ENCODE measurements at places on chromosomes 7 and 10.
A peak's percentile ranks its signal among the peaks of the same experiment; 100 is the strongest.

- no peak for DNase-seq
Measured at GRCh38 chr10:31999070-31999660, 57.1 kb downstream of the KIF5B start.

DNA sequence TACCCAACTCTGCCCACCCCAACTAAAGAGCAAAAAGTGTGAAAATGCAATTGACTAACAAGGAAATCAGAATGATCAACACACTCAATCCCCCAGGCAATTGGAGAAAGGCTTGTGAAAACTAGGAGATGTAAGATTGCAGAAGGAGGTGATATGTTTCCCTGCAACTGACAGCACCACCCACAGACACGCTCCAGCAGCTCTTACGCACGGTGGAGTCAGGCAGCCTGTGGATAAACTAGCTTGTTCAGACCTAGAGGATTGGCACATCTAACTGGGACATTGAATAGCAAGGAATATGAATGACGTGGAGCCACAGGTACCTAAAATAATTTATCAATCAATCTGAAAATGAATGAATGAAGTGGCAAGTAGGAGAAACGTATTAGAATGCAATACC, 125.7 kb upstream of the MYO3A start:
- DNase-seq = no peak

- DNase-seq = no peak
Measured at GRCh38 chr7:132295175-132295574, 281.1 kb downstream of the PLXNA4 start.

GRCh38 chr7:101156277-101156676, 2.0 kb downstream of the AP1S1 start:
- no peak for DNase-seq

- no peak for DNase-seq
Measured at GRCh38 chr10:51640120-51640819, 59.1 kb downstream of the CSTF2T start.

DNA sequence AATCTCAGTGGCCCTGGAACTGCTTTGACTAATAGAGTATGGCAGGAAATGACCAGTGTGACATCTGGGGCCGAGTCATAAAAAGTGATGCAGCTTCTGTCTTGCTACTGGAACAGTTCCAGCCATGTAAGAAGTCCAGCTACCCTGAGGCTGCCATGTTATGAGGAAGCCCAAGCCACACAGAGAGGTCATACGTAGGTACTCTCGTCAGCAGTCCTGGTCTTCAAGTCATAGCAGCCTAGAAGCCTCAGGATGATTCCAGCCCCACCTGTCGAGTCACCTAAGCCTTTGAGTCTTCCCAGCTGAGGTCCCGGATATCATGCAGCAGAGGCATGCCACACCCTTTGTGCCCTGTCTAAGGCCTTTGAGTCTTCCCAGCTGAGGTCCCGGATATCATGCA, 92.1 kb downstream of the PPP1R3C start:
- no peak for DNase-seq

GRCh38 chr10:112059220-112059619, 124.3 kb downstream of the GPAM start:
- no peak for DNase-seq

GRCh38 chr7:13189668-13190067, 502.2 kb downstream of the ARL4A start:
- no peak for DNase-seq

GRCh38 chr7:70288781-70289456, 690.6 kb downstream of the AUTS2 start:
- no peak for DNase-seq

GRCh38 chr7:115292381-115292780, 370.5 kb downstream of the MDFIC start:
- no peak for DNase-seq

DNA sequence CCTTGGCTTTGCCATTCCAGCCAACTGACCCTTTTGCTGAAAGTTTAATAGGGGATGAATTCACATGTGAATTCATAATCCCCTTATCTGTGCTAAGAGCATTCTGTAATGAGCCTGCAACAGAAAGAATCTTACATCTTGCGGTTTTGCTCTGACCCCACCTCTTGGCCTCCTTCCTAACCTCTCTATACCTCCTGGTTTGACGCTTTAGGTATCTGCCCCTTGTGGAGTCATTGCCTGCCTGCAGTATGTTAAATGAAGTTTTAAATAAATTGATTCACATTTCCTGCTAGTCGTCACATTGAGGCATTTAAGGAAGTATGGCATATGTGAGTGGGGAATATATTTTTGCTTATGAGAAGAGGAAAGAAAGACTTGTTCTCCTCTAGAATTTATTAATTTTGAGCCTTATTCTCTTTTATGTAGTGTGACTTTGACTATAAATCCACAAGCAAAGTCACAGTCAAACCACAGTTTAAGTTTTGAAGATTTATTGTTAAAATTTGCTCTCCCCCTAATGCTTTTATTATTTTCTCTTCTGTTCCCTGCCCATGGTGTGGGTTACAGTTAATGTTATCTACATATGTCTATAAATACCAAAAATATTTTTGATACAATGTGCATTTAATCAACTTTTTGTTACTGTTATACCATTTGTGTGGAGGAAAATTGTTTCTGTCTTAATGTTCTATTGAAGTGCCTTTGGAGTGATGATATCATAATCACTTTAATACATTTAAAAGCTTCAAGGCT, 60.9 kb downstream of the LRMDA start:
- DNase-seq = no peak

DNA sequence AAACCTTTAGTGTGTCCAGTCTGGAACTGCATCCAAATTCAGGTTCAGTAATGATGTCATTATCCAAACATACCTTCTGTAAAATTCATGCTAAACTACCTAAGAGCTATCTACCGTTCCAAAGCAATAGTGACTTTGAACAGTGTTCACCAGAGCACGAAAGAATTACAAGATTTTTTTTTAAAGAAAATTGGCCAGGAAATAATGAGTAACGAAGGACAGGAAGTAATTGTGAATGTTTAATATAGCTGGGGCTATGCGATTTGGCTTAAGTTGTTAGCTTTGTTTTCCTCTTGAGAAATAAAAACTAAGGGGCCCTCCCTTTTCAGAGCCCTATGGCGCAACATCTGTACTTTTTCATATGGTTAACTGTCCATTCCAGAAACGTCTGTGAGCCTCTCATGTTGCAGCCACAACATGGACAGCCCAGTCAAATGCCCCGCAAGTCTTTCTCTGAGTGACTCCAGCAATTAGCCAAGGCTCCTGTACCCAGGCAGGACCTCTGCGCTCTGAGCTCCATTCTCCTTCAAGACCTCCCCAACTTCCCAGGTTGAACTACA, 694 bp upstream of the FAS start:
- DNase-seq = no peak

DNA sequence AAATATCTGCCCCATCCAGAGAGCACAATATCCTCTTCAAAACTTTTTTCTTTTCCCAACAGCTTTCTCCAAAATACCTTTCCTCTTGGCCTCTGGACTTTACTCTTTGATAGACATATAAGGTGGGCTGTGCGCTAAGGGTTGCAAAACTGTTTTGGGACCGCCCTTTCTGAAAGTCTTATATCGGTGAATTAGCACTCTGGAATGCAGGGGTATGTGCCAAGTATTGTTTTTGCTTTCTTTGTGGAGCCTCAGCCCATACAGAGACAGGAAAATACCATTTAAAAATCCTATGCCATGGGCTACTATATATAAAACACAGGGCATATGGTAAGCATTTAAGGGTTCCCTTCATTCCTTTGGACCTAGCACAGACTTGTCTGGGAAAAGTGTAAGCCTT, 37.7 kb downstream of the PPP1R17 start:
- no peak for DNase-seq

DNA sequence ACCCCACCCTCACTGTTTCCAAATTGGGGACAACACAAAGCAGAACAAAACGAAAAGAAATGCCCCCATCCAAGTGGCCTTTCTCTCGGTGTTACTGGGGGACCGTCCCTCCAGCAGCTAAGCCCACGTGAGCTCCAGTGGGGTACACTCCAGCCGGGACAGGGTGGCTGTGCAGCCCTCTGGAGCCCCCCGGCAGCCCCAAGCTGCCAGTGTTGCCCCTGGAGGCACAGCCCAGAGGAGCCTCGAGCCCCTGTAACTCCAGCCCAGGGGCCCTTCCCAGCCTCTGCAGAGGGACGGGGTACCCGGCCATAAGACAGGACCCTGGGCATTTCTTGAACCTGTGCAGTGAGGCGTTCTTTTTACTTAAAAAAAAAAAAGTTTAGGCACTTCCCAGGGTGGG, 124.5 kb upstream of the KCTD7 start:
- no peak for DNase-seq

- no peak for DNase-seq
Measured at GRCh38 chr7:4613846-4614548, 68.1 kb upstream of the FOXK1 start.

- DNase-seq = no peak
Measured at GRCh38 chr7:72057796-72058195, 354.3 kb downstream of the CALN1 start.

GRCh38 chr10:30000802-30001571, 58.4 kb downstream of the JCAD start:
- DNase-seq = peak; percentile 78

GRCh38 chr10:97207756-97208346, 22.1 kb upstream of the SLIT1 start:
- no peak for DNase-seq

DNA sequence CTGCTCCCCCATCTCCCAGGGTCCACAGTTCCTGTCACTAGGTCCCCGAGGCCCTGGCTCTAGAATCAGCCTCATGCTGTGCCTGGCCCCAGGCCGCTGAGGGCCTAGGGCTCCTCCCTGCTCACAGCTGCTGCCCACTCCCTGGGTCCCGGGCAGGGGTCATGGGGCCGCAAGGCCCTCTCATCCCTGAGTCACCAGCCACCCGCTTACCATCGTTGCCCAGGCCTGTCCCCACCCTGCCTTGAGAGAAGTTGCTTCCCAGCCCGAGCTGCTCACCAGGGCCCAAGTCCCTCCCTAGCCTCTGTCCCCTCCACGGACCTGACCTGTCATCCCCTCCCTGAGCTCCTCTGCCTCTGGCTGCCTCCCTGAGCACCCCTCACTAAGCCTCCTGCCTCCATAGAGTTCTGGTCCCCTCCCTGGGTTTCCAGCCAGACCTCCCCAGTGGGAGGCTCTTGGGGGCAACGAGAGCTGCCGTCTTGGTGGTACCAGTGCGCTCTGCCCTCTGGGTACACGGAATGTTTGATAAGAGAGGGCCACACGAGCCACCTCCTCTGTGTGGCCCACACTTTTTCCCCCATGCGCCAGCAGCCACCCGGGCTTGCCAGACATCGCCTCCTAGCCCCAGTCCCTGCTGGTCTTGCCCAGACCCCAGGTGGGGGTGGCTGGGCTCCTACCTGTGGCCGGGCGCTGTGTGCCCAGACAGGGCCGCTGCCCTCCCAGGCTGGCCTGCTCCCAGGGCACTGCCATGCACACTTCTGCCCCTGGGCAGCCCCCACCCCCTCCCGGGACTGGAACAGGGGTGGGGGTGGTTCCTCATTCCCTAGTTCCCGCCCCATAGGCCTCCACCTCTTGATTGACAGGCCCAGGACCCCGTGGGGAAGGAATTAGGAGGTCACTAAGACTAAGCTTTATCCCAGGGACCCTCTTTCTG, 21.3 kb downstream of the MLXIPL start:
- DNase-seq = no peak

DNA sequence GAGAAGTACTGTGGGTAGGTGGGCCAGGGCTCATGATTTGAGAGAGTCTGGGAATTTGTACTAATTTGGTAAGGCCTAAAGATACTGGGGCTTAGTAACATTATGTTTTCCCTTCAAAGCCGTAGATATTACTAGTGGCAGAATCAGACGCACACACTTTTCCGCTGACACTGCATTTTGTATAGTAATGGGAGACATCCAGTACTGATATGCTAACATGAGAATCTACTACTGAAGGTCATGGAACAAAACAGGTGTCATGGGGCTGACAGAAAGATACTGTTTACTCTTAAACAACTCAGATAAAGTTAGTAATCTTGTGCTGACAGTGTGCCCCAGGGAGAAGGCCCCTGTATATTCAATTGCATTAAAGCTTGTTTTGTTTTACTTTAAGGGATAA, 11.1 kb upstream of the GIMAP7 start:
- DNase-seq = no peak

- DNase-seq = no peak
Measured at GRCh38 chr7:1542329-1542728, 11.8 kb downstream of the MAFK start.

DNA sequence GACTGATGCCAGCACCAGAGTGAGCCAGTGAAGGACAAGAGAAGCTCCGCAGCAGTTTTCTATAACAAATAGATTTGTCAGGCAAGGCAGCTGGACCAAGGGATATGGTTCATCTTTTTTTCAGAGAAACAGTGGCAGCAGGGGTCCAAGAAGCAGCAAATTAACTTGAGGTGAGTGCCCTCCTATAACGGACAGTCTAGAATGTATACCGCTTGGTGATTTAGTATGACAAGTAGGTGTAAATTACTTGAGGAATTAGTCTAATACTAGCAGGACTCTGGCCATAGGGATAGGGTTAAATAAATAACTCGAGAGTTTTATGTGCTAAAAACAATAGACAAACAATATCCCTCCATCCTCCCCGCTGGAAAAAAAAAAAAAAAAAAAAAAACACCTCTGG, 153.0 kb upstream of the WNT16 start:
- DNase-seq = no peak

GRCh38 chr7:137934941-137935883, 66.7 kb downstream of the CREB3L2 start:
- DNase-seq = no peak

- no peak for DNase-seq
Measured at GRCh38 chr7:91352091-91352490, 87.9 kb downstream of the FZD1 start.

- peak; percentile 22 for DNase-seq
Measured at GRCh38 chr7:104272767-104273384, 55.5 kb upstream of the LHFPL3 start.

GRCh38 chr10:21055339-21056135, 158.4 kb upstream of the NEBL start:
- no peak for DNase-seq

DNA sequence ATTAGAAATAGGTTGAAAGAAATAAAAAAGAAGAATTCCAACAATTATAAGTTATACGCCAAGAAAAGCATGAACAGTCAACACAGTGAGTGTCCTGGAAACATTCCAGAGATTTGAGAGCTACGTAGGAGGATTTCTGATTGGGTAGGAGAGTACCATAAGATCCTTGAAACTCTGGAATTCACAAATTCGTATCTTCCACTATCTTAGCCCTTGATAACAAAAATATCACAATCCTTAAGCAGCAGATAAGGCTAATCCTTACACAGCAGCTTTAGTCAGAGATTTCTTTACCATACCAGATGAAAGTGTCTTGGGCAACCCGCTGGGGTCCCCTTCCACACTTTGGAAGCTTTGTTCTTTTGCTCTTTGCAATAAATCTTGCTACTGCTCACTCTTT, 8.2 kb downstream of the TPK1 start:
- peak; percentile 67 for DNase-seq

GRCh38 chr7:66958538-66959350, 36.6 kb downstream of the SBDS start:
- DNase-seq = no peak

DNA sequence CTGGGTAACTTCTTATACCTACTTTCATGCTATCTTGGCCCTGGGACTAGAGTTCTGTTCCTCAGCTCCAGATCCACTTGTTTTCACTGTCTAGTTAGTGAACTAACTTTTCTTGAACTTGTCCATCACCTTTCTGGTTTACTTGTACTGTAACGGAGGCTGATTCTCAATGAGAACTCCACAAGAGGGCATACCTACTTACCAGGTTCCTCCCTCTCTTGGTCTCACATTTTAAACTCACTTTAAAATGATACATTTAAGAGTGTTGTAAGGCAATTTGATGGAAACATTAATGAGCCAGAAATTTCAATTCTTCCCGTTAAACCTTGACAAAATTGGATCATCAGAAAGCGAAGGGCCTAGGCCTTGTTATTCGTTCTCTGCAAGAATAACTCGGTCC, 111.6 kb downstream of the MAGI2 start:
- DNase-seq = no peak

Data from non-pigmented ciliary epithelial cell (primary cell).